NCI-H1417 (cell line): ENCODE measurements at places on chromosomes 11 and 22.

GRCh38 chr11:105878510-105878909 is 143.5 kb downstream of the MSANTD4 start:
- DNase-seq: no peak

GRCh38 chr11:41053894-41054293 is 405.6 kb downstream of the LRRC4C start:
- DNase-seq: no peak

- peak; percentile 53 for DNase-seq
Measured at GRCh38 chr11:84719935-84720577, 907.1 kb downstream of the DLG2 start.

DNA sequence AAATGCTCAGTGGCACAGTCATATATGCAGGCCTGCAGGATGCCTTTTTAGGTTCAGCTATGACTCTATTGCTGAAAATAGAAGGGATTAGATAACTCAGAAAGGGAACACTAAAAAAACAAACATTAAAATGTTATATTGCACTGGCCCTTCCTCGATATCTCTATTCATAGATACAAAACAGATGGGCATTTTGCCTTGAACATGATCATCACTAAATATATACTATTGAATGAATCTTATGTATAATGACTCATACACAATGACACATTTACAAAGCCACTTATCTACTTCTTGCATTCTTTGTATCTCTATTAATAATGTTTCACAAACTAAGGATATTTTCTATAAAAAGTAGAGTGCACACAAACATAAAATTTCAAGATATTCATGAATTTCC is 2352.8 kb upstream of the RAG2 start:
- no peak for DNase-seq

- no peak for DNase-seq
Measured at GRCh38 chr11:110827276-110827675, 115.0 kb upstream of the ARHGAP20 start.

GRCh38 chr11:69948256-69949141 is 129.3 kb upstream of the FGF3 start:
- no peak for DNase-seq

- DNase-seq: no peak
Measured at GRCh38 chr11:20211691-20212090, 51.4 kb upstream of the DBX1 start.

GRCh38 chr22:34688825-34689224 is 377.1 kb upstream of the ISX start:
- no peak for DNase-seq

- peak; percentile 20 for DNase-seq
Measured at GRCh38 chr11:3109921-3110706, 52.9 kb upstream of the CARS1 start.

GRCh38 chr22:32880893-32881596 is 79.5 kb downstream of the TIMP3 start:
- DNase-seq: peak; percentile 67

DNA sequence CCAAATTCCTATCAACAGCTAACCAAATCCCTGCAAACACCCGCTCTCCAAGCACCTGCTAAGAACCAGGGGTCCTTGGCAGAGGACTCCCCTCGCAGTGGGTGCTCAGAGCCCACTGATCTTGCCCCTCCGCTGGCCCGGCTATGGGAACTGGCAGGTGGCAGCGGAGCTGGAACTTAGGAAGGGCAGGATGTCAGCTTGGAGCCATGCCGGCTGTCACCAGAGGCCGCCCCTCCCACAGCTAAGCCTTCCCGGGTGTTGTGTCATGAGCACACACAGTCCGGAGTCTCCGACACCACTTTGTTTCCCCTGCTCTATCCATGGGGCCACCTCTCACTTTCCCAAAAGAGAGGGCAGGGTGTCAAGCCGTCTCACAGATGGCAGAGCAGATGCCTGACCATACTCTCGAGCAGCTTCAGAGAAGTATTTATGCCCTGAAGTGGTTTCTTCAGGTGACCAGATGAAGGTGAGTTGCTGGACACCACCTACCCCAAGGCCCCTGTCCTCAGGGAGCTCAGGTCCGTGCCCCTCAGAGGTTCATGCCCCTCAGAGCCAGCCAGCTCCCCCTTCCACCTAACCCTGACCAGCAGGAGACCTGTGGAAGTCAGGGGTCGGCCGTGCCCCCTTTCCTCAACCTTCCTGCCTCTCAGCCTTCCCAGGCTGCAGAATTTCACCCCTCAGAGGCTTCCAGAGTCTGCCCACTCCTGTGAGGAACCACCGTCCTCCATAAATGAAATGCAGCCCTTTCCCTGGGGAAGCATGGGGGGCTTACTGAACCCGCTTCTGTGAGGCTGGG is 545.7 kb upstream of the B3GAT1 start:
- peak; percentile 8 for DNase-seq

GRCh38 chr22:42837556-42837955 is 19.5 kb downstream of the ARFGAP3 start:
- DNase-seq: no peak

GRCh38 chr22:47266329-47266728 is 503.9 kb downstream of the TBC1D22A start:
- no peak for DNase-seq

- no peak for DNase-seq
Measured at GRCh38 chr22:25051983-25052710, 99.6 kb downstream of the KIAA1671 start.

GRCh38 chr11:134345237-134345550 is 13.4 kb downstream of the GLB1L2 start:
- no peak for DNase-seq

DNA sequence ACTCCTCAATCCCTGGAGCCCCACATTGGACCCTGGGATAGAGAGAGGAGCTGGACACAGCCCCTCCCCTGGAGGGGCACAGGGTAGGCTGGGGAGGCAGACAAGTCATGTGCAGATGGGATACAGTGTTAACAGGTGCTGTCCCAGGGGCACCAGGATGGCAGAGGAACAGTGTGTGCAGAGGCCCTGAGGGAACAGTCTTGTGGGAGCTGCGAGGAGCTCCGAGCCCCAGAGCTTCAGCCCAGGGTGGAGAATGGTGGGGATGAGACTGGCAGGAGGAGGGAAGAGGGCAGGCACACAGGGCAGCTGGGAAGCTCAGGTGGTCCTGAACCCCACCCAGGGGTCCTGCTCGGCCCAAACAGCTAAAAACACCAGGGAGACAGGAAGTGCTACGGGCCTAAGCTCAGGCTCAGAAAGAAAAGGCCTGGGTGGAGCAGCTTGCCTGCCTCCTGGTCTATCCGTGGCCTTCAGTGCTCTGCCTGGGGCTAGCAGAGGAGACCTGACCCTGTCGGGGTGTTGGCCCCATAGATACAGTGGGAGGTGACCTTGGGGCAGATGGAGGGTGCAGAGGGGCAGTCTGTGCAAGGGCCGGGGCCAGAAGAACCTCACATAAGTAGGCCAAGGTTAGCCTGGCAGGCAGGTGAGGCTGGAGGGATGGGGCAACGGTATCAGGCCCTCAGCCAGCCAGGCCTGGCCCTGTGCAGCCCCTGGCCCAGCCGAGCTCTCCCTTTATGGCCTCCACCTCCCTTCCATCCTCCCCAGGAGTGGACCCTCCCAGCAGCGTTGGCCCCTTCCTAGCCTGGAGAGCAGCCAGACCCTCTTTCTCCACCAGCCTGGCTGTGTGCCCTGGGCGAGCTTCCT is 15.4 kb downstream of the CAPN5 start:
- no peak for DNase-seq

- no peak for DNase-seq
Measured at GRCh38 chr11:61065955-61066638, 36.2 kb upstream of the CD5 start.

DNA sequence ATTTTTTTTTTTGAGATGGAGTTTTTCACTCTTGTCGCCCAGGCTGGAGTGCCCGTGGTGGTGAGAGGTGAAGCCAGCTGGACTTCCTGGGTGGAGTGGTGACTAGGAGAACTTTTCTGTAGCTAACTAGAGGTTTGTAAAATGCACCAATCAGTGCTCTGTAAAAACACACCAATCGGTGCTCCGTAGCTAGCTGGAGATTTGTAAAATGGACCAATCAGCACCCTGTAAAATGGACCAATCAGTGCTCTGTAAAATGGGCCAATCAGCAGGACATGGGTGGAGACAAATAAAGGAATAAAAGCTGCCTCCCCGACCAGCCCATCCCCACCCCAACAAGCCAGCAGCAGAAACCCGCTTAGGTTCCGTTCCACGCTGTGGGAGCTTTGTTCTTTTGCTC is 4.4 kb upstream of the RAPSN start:
- DNase-seq: no peak

GRCh38 chr11:69816671-69817070 is 2.5 kb downstream of the FGF3 start:
- DNase-seq: no peak

- no peak for DNase-seq
Measured at GRCh38 chr22:23117891-23118646, 23.7 kb downstream of the RSPH14 start.

DNA sequence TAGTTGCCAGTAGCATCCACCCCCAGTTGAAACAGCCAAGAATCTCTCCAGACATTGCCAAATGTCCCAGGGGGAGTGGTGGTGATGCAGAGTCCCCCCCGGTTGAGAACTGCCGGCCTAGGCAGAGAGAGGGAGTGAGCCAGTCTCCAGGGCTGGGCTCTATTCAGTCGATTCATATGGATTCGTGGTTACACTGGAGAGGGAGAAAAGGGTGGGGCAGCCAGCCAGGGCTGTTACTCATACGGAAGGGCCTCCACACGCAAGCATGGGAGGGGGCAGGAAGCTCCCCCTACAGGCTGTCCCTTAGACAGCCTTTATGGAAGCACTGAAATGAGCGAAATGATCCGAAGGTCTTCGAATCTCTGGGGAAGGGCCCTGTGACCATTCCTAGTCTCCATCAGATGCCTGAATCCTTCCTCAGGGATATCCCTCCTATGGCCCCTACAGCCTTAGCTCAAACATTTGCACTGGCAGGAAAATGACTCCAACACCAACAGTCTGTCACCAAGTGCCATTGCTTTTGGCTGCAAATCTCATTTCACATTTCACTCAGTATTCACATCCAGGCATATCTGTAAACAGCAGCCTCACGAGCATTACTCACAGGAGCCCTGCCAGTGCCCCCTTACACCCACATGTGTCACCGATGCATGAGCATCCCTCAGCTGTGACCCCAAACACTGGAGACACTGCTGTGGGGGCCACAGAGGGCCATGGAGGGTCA is 18.4 kb upstream of the TLCD5 start:
- DNase-seq: no peak

DNA sequence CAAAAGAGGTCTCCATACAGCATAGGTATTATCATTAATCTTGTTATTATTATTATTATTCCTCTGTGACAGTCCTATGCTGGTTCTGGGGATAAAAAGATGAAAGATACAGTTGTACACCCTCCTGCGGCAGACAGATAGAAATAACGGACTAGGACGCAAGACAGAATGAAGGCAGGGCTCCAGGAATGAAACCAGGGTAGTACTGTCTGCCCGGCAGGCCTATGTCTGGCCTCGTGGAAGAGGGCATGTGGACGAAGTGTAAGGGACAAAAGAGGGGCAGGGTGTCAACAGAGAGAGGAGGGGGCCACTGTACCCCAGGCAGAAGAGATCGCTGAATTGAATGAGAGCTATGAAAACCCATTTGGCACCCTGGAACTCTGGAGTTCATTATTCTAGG is 25.2 kb downstream of the DSCAML1 start:
- no peak for DNase-seq

- no peak for DNase-seq
Measured at GRCh38 chr22:48961705-48962104, 866.0 kb downstream of the BRD1 start.

DNA sequence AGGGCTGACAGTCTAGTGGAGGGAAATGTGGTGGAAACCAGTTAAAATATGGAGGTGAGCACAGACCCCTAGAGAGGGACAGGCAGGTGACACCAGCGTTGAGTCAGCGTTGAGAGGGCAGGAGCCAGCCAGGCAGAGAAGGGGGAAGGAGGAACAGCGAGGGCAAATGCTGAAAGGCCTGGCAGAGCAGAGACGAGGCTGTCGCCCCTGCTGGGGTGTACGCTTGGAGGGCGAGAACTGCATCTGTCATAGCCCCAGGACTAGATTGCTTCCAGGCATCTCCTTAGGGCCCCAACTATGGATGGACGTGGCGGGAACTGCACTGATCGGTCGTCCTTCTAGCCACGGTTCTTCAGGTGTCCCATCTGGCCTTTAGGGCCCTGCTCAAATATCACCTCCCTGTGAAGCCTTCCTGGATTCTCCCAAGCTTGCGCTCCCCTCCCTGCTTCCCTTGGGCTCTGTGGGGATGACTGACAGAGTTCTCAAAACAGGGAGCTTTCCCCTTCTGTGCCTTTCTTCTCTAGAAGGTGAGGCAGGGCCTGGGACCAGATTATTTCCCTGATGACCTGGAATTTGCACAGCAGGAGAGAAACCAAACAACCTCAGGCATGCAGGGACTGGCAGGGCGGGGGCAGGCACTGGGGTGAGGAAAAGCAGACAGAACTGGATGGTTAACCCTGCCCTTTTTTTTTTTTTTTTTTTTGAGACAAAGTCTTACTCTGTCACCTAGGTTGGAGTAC is 11.1 kb downstream of the SYNGR1 start:
- peak; percentile 3 for DNase-seq

DNA sequence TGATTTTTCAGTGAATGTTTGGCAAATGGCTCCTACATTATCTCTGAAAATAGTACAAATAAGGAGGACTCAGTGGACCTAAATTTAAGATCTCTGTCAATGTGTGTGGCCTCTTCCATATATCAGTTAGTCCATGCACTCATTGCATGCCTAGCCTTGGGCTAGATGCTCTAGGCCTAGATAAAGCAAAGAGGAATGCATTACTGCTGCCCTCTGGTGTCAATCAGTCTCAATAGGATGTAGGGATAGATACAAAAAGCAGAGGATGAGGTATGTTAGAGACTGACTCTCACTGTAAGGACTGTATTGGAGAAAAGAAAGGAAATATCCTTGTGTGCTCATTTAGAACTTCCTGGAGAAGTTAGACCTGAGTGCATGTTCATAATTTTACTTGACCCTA is 42.0 kb downstream of the MS4A2 start:
- DNase-seq: peak; percentile 62

DNA sequence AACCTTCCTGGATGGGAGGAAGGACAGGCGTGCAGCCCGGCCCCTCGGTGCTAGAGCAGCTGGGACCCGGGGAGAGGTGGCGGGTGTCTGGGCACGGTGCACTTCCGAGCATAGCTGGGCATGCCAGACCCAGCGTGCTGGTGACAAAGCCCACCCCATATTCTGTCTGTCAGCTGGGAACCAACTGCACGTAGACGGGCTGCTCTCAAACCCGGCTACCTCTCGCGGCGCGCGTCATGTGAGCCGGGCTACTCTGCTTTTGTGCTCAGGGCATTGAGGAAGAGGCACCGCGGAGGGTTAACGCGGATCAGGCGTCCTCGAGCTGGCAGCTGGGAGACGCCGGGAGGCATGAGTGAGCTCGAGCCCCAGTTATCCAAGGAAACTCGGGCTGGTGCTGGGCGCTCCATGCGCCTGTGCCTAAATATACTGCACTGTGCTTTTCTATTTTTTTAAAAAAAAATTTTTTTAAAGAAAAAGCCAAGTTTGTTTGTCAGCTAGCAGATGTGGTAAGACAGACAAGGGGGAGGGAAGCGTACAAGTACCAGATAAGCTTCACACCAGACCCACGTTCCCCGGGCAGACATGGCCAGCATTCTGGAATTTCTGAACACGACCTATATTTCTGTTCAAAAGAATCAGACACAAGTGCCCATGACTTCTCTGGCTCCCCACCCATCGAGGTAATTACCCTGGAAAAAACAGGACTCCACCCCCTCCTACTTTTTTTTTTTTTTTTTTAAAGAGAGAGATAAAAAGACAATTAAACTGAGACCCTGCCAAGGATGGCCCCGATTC is 425.6 kb downstream of the SHANK2 start:
- DNase-seq: peak; percentile 81

GRCh38 chr11:2537896-2538724 is 93.3 kb downstream of the KCNQ1 start:
- DNase-seq: no peak
